Activated CD4-positive, alpha-beta T cell treated with anti-CD3 and anti-CD28 coated beads for 36 hours (primary cell): ENCODE measurements at places on chromosomes 12 and 14. TPM values are rescaled to one million over a fixed set of nuclear protein-coding genes. Genes with fewer than 3 reads are reported as not detected.

HVCN1 gene
- total RNA-seq: 4.4 TPM

PPP4R4 gene
- 21.4 TPM for total RNA-seq

A2M gene
- 0.16 TPM for total RNA-seq

DNA sequence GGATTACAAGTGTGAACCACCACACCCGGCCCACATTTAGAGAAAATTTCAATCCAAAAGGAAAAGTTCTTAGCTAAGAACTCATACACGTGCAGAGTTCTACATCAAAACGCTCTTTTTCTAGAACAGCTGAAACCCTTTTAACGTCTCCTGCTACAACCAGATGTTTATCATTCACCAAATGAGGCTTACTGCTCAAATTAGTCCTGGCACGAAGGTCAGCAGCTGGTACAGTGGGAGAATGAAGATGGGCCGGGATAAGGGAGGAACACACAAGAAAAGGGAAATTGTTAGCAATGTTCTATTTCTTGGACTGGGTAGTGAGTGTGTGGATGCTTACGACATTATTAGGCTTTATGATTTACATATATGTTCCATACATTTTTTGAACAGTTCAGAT, 37.2 kb downstream of the PRKAB1 start:
- no peak for DNase-seq

DNA sequence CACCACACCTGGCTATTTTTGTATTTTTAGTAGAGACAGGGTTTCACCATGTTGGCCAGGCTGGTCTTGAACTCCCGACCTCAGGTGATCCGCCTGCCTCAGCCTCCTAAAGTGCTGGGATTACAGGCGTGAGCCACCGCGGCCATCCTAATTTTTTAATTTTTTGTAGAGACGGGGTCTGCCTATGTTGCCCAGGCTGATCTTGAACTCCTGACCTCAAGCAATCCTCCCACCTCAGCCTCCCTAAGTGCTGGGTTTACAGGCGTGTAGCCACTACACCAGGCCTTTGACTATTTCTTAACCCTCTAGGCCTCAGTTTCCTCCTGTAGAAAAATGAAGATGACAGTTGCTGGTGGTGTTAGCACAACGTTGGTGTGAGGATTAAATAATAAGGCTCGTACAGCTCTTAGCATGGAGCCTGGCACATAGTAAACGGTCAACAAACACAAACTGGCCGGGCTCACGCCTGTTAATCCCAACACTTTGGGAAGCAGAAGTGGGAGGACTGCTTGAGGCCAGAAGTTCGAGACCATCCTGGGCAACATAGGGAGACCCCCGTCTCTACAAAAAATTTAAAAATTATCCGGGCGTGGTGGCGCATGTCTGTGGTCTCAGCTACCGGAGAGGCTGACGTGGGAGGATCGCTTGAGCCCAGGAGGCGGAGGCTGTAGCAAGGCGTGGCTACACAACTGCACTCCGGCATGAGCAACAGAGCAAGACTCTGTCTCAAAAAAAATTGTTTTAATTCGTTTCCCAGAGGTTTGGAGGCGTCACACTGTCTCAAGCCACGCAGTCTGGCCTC, 979 bp downstream of the DDX54 start:
- peak; percentile 85 for DNase-seq

- no peak for DNase-seq
Measured at GRCh38 chr14:21241218-21241819, 27.9 kb downstream of the HNRNPC start.

DNA sequence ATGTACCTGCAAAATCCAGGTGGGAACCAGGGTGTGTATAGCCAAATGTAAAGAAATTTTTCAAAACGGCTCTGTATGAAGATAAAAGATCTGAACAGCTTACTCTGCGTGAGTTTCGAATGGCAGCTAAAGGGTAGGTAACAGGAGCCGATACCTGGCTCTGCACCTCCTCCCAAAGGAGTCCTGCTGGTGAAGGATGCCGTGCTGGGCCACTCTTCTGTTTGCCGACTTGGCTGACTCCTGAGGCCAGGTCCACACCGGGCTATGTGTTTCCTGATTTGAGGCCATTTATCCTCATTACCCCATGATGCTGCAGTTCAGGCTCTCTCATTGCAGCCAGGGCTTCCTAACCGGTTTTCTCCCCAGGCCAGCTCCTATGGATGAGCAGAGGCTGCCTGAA, 244.6 kb downstream of the SLC41A2 start:
- DNase-seq: no peak

- DNase-seq: no peak
Measured at GRCh38 chr12:3681595-3682061, 71.3 kb downstream of the CRACR2A start.

GRCh38 chr14:52835122-52835903, 43.9 kb upstream of the GNPNAT1 start:
- DNase-seq: no peak

DNA sequence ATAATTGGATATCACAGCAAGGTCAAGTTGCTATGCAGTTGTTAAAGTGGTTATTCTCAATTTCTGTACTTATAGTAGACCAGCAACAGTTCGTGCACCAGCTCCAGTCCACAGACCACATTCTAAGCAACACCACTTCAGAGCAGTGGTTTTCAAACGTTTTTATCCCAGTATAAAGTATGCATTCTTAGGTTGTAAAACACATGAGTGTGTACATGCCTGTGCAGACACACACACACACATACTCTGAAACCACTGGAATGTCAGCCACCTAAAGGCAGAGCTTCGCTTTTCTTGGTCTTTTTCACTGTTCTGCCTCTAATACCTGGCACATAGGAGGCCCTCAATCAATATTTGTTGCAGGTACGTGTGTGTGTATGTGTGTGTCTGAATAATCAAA, 22.2 kb upstream of the C12orf71 start:
- DNase-seq: no peak

GRCh38 chr12:121708313-121709063, 4.1 kb upstream of the TMEM120B start:
- no peak for DNase-seq

DNA sequence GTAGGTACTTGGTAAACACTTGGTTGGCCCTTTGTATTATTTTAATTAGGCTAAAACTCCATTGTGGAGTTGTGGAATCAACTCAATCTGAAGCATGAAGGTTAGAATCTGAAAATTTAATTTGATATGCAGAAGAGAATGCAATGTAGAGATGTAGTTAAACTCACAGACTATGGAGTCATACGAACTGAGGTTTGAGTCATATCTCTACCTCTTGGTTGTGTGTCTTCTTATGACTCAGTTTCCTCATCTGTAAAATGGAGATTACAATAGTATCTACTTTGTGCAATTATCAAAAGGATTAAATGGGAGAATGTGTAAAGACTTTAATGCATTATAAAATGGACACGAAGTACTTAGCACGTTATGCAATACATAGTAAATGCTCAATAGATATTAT, 146.0 kb upstream of the IFNG-AS1 start:
- no peak for DNase-seq

GRCh38 chr12:51868821-51869495, 18.9 kb upstream of the ANKRD33 start:
- no peak for DNase-seq
